ENCODE measurements at places on chromosomes 5 and 9.

GRCh38 chr5:172903790-172904189, 55.4 kb upstream of the RPL26L1 start:
- DNase-seq = no peak

- no peak for DNase-seq
Measured at GRCh38 chr9:37840560-37841194, 40.1 kb downstream of the DCAF10 start.

DNA sequence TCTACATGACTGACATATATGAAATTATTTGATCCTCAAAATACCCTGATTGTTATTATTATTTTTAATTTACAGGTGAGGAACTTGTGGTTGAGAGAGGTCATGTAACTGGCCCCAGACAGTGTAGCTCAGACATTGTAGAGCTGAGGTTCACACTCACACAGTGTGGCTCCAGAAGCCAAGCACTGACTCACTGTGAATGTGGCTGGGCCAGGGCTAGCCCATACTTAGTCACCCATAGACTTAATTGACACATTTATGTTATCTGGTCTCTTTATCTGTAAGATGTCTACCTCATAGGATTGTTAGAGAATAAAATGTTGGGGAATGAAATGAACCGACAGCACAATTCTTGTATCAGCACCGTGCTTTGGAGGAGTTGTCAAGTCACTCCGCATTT, 24.9 kb upstream of the CCDC112 start:
- no peak for DNase-seq

- no peak for DNase-seq
Measured at GRCh38 chr5:8136271-8136670, 267.3 kb downstream of the MTRR start.

- no peak for DNase-seq
Measured at GRCh38 chr9:136994180-136994887, 2.0 kb downstream of the CLIC3 start.

DNA sequence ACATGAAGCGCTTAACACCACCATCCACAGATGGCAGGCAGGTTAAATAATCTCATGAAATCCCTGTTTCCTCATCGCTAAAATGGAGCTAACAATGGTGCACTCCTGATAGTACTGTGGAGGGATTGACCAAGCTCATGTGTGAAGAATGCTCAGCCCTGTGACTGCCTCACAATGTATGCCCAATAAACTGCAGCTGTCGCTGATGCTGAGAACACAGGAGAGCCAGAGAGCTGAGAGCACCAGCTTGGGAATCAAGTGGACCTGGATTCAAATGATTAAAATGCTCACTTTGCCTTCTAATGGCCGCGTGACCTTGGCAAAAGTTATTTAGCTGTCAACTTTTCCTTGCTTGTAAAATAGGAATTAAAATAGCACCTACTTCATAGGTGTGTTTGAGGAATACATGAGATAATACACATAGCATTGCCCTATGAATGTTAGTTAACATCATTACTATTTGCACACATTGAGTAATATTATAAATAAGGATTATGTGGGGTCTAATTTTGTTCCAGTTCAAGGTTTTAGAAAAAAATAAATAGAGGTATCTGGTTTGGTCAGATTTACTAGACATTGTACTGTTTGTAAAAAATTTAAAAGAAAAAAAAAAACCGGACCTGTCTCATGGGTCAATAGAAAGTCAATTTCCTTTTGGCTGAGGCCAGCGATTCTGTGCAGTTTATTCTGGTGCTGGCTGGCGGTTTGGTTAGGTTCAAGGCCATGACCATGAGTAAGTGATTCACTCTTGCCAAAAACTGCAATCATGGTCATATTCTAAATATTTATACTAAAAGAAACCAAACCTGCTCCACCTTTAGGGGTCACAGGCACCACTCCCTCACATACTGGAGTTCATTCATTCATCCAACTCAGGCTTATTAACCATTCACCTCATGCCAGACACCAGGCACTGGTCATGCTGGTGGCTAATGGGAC, 101.3 kb downstream of the SH3TC2 start:
- no peak for DNase-seq

- DNase-seq = peak; percentile 40
Measured at GRCh38 chr5:78295035-78295961, 800 bp upstream of the AP3B1 start.

- no peak for DNase-seq
Measured at GRCh38 chr9:105679257-105680022, 14.9 kb upstream of the TMEM38B start.

- peak; percentile 63 for DNase-seq
Measured at GRCh38 chr9:35114113-35114839, 1.4 kb downstream of the ATOSB start.

- DNase-seq = no peak
Measured at GRCh38 chr9:20300430-20301115, 321.7 kb downstream of the MLLT3 start.

- DNase-seq = no peak
Measured at GRCh38 chr9:116042321-116042720, 111.3 kb upstream of the PAPPA start.

- DNase-seq = no peak
Measured at GRCh38 chr9:80177949-80178480, 606.2 kb downstream of the TLE4 start.

DNA sequence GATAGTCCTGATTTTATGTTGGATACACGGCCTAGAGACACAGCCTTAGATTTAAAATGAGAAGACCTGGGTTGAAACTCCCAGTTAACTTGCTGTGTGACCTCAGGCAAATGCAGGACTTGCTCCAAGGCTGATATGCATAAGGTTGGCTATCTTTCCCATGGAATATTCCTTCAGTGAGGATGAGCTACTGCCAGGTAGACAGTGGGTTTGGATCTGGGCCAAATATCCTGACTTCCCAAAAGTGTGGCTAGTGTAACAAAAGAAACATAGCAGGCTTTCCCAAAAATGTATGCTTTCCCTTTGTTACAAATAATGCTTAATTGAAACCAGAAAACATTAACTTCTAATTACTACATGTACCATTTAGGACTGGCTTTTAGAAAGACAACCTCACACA, 697 bp upstream of the XPA start:
- DNase-seq = no peak

DNA sequence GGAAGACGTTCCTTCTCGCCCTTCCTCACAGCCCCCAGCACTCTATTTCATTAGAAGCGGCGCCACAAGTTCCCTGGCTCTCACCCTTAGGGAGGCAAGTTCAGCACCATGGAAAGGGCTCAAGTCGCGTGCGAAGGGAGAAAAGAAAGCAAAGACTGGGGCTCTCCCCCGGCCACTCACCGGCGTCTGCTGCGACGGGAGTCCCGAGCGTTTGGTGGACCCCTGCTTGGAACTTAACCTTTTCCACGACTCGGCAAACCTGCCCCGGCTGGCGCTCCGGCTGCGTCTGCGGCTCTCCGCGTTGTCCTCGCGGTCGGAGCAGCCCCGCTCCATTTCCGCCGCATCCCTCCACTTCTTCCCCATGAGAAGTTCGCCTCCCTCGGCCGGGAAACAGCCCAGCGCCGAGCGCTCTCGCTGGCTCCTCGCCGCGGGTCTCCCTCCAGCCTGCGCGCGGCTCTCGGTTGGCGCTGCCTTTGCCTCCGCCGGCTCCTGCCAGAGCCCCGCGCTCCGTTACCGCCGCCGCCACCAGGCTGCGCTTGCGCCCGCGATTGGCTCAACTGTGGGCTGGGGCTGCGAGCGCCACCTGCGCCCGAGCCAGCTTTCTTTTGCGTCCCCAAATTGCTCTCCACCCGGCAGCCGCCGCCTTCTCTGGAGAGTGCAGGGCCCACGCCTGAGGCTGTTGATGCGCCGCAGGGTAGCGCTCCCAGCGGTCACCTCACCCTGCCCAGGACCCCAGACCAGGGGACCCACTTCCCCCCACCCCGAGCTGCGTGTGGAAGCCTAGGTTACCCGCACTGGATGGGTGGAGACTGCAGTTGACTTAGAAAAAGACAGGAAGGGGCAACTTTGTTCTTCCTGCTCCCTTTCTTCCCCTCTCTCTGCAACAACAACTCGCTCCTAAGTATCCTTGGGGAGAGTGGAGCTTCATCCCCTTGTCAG, 321.6 kb downstream of the CEMIP2 start:
- DNase-seq = peak; percentile 16

DNA sequence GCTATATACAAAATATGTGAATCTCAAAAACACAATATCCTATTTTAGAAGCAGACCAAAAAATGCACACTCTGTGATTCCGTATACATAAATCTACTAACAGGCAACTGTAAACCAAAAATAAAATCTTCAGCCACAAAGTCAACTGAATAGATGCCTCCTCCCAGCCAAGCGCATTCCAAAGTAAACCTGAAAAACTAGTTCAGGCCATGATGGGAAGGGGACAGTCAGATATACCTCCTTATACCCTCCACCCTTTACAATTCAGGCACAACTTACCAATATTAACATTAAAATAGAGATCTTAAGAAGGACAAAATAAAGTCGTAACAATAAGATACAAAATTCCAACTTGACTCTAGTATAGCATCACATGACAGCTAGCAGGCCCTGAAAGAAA, 1604.5 kb upstream of the NUDT12 start:
- no peak for DNase-seq

- no peak for DNase-seq
Measured at GRCh38 chr5:72204946-72205345, 97.7 kb downstream of the MAP1B start.

DNA sequence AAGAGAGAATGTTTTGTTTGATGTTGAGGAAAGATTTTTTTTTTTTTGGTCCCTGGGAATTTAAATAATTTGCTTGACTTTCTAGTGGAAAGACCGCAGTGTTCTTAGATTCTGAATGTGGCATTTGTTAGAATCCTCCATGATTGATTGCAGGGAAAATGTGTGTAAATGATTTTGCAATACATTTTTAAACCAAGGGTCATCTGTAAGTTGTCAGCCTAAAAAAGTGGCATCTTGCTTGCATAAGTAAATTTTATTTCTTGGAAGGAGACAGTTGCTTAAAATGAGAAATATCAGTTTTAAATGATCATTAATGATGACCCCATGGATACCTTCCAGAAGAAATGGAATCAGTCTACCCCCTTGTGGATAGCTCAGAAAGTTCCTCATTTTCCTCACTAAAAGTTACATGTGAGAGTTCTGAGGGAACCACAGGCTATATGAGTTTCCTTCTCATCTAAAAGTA, 105.1 kb upstream of the SLC25A48 start:
- no peak for DNase-seq

- no peak for DNase-seq
Measured at GRCh38 chr9:123676869-123677268, 253.1 kb downstream of the DENND1A start.

All from T-helper 1 cell (primary cell).